HCT116 (cell line): ENCODE measurements at places on chromosomes 3 and 15. TPM values are rescaled to one million over a fixed set of nuclear protein-coding genes. Genes with fewer than 3 reads are reported as not detected.

GOLGA6L4 gene
- 3.2 TPM for total RNA-seq

NKIRAS1 gene
- total RNA-seq, result 12.0 TPM

CP gene
- 0.52 TPM for total RNA-seq

GRCh38 chr3:111252779-111253178 lies 181.2 kb downstream of the NECTIN3 start:
- no peak for DNase-seq
- H3K27ac ChIP-seq, result no peak overlapping the region
- H3K4me3 ChIP-seq, result no peak overlapping the region
- H3K36me3 ChIP-seq, result no peaks in the 10 kb centered on the region
- H3K4me1 ChIP-seq, result no peaks in the 10 kb centered on the region

GRCh38 chr3:120928991-120929390 lies 21.0 kb downstream of the STXBP5L start:
- no peak overlapping the region for H3K4me3 ChIP-seq
- H3K36me3 ChIP-seq, result no peaks in the 10 kb centered on the region
- no peaks in the 10 kb centered on the region for H3K4me1 ChIP-seq
- H3K27ac ChIP-seq, result no peak overlapping the region
- DNase-seq, result no peak
- no peaks in the 10 kb centered on the region for H3K27me3 ChIP-seq

GRCh38 chr15:20356444-20356910 lies 185.1 kb downstream of the GOLGA6L6 start:
- H3K27ac ChIP-seq, result no peak overlapping the region
- H3K4me3 ChIP-seq, result no peak overlapping the region
- H3K4me1 ChIP-seq, result no peaks in the 10 kb centered on the region
- peak; percentile 32 for DNase-seq

DNA sequence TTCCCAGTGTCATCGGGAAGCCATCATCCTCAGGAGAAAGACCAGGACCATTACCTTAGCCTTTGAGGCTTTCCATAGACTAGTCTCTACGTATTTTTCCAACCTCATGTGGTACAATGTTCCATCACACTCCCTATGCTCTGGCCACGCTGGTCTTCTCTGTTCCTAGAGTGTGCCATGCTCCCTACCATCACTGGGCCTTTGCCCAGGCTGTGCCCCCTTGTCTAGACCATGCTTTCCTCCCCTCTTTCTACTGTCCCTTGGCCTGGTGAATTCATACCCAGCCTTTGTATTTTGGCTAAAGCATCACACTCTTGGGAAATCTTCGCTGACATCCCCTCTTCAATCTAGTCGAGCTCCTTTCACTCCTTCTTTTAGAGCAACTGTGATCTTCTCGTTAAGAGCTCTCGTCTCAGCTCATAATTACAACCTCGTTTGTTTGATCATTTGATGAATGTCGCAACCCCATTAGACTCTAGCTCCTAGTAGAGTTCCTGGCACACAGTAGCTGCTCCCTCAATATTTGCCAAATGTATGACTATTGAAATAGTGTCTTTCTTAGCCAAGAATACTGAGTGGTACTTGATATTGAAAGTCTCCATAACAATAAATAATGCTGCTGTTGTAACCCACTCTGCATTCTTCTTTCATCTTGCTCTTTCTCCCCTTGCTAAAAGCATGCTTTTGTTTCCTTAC lies 100.2 kb upstream of the FAM3D start:
- H3K27me3 ChIP-seq, result no peaks in the 10 kb centered on the region
- no peak overlapping the region for H3K27ac ChIP-seq
- H3K4me3 ChIP-seq, result no peak overlapping the region
- no peaks in the 10 kb centered on the region for H3K4me1 ChIP-seq

- no peaks in the 10 kb centered on the region for H3K4me1 ChIP-seq
- no peaks in the 10 kb centered on the region for H3K27me3 ChIP-seq
Observed at GRCh38 chr15:36785396-36785795, 206.0 kb downstream of the CDIN1 start.

GRCh38 chr3:115930168-115930567 lies 306.9 kb downstream of the GAP43 start:
- H3K27ac ChIP-seq, result no peak overlapping the region
- no peak for DNase-seq
- peaks cover 42% of the 10 kb centered on the region for H3K27me3 ChIP-seq
- no peaks in the 10 kb centered on the region for H3K36me3 ChIP-seq
- no peak overlapping the region for H3K4me3 ChIP-seq
- no peaks in the 10 kb centered on the region for H3K4me1 ChIP-seq

- H3K4me1 ChIP-seq, result no peaks in the 10 kb centered on the region
- no peak for DNase-seq
- H3K4me3 ChIP-seq, result no peak overlapping the region
- H3K27ac ChIP-seq, result no peak overlapping the region
- H3K36me3 ChIP-seq, result no peaks in the 10 kb centered on the region
Observed at GRCh38 chr15:67831363-67831762, 6.1 kb downstream of the SKOR1 start.

GRCh38 chr3:15438983-15439382 lies 11.6 kb downstream of the EAF1 start:
- no peaks in the 10 kb centered on the region for H3K27me3 ChIP-seq
- H3K4me3 ChIP-seq, result no peak overlapping the region
- H3K4me1 ChIP-seq, result no peaks in the 10 kb centered on the region
- DNase-seq, result no peak

DNA sequence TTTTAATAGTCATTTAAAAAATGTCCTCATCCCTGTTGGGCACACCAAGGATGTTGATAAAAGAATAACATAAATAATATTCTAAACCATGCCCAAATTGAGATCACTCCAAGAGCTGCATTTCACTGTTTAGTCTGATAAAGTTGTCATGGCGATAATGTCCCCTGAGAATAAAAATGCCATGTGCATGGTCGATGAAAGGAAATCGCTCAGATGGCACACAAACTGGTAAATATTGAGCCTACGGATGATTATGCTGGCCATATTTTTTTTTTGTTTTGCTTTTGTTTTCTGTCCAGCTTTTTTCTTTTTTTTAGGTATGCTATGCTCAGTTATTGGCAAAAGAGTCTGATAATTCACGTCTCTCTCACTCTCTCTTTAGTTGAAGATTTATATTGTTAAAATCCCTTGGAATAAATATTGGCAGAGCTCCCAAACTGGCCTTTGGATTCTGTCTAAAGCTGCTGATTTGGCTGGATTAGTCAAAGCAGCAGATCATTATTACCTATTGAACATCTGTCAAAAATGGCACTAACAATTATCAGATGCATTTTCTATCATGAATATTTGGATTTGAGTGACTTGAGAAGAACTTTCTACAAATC lies 643.8 kb downstream of the SQOR start:
- H3K36me3 ChIP-seq, result no peaks in the 10 kb centered on the region
- H3K4me3 ChIP-seq, result no peak overlapping the region
- no peaks in the 10 kb centered on the region for H3K4me1 ChIP-seq
- no peak overlapping the region for H3K27ac ChIP-seq
- no peaks in the 10 kb centered on the region for H3K27me3 ChIP-seq
